ENCODE measurements at places on chromosomes 5 and 9. TPM values are rescaled to one million over a fixed set of nuclear protein-coding genes. Genes with fewer than 3 reads are reported as not detected.

GRCh38 chr5:172647352-172648012, 6.4 kb downstream of the NEURL1B start:
- no peak for DNase-seq

DNA sequence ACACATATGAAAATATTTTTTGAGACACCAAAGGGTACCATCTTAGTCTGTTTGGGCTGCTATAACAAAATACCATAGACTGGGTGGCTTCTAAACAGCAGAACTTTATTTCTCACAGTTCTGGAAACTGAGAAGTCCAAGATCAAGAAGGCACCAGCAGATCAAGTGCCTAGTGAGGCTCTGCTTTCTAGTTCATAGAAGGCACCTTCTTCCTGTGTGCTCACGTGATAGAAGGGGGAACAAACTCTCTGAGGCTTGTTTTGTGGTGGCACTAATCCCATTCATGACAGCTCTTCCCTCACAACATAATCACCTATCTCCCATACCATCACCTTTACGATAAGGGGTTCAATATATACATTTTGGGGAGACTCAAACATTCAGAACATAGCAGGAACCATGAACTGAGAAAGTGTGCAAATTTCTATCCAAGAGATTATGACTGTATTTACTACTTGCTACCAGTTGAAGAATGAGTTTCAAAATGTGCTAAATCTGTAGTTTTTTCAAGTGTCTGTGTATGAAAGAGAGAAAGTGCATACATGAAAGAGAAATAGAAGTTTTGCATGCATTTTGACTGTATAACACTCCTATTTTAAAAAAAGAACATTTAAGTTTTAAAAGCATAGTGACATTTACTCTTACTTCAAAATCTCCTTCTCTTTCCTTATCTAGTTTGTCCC, 207.3 kb downstream of the PARP8 start:
- DNase-seq, result no peak

DNA sequence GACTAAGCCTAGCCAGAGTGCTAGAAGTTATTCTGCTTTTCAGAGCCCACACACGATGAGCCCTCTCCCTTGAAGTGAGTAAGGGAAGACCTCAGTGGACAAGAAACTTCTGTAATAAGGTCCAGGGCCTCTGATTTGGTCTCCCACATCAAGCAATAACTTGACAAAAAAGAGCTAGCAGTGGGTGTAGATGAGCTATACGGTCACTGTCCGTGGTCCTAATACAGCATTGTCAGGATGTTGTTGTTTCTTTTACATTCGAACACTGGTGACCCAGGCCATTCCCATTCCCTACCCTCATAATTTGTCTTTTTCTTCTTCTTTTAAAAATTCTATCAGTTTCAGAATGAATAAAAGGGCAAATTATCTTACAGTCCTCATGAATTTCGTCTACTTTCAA, 5.2 kb downstream of the PCSK1 start:
- DNase-seq, result no peak

- DNase-seq, result no peak
These were observed at the start of gene TIMD4 for GRCh38 chr5:156963125-156963524. TSS of gene TIMD4 (minus strand) at chr5:156963226. CDS start at chr5:156963198, 28 bp downstream.

GRCh38 chr9:92446536-92446935, 22.3 kb upstream of the OMD start:
- no peak for DNase-seq

- no peak for DNase-seq
These were observed 58.4 kb downstream of the SLC1A3 start for GRCh38 chr5:36664766-36665165.

The SLC22A4 gene
- 25.0 TPM for total RNA-seq

GRCh38 chr9:28909526-28909925, 1336.2 kb upstream of the C9orf72 start:
- no peak for DNase-seq

GRCh38 chr5:34476941-34477565, 179.1 kb upstream of the RAI14 start:
- DNase-seq, result no peak

GRCh38 chr5:135703016-135703550, 124.3 kb upstream of the CXCL14 start:
- no peak for DNase-seq

The SOX30 gene
- not detected for total RNA-seq
